ENCODE measurements at places on chromosomes 3 and 15. TPM values are rescaled to one million over a fixed set of nuclear protein-coding genes. Genes with fewer than 3 reads are reported as not detected.

CSPG4 gene
- total RNA-seq, result 0.32 TPM

CTXND1 gene
- not detected for total RNA-seq

PP2D1 gene
- not detected for total RNA-seq

OR5K1 gene
- total RNA-seq, result not detected

DBR1 gene
- 19.8 TPM for total RNA-seq

RLBP1 gene
- total RNA-seq, result 0.16 TPM

CHL1 gene
- total RNA-seq, result not detected

CD200 gene
- not detected for total RNA-seq

TGM4 gene
- 0.05 TPM for total RNA-seq

P3H2 gene
- total RNA-seq, result 166 TPM

C2CD4B gene
- not detected for total RNA-seq

ANP32A gene
- total RNA-seq, result 91.2 TPM

FBXW12 gene
- total RNA-seq, result not detected

GPR156 gene
- total RNA-seq, result 0.34 TPM

CHAC1 gene
- total RNA-seq, result 1.9 TPM

COL8A1 gene
- 42.2 TPM for total RNA-seq

FBLN2 gene
- total RNA-seq, result 7.4 TPM

SKOR1 gene
- not detected for total RNA-seq

CACNA1D gene
- total RNA-seq, result not detected

EHHADH gene
- total RNA-seq, result 3.1 TPM

SYNM gene
- total RNA-seq, result 71.3 TPM

RTP4 gene
- 3.1 TPM for total RNA-seq

Data from SJSA1 (cell line).